ENCODE measurements at places on chromosomes 3 and 15.
A peak's percentile ranks its signal among the peaks of the same experiment; 100 is the strongest.

DNA sequence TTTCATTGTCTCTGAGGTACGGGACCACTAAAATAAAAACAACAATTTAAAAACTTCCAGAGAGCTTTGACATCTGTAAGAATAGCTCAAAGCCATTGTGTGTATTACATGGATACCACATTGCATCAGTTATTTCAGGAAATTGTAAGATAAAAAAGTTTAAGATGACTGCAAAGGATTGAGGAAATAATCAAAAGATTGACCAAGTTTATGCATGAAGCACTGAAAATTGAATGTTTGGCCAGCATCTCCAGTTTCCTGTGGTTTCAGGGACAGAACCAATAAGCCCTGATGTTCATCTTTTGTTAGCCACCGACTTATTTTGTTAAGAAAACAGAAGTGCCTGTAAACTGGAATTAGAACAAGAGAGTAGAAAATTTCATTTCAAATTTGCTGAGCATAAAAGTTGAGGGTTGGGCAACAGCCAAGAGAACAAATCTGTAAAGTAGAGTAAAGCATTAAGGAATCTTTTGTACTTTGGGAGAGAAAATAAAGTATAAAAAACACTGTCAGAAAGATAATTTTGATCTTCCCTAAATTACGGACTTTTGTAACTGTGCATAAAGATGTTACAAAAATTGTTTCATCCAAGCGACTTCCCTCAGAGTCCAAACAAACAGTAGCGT is 211.5 kb upstream of the P2RY1 start:
- DNase-seq = no peak

DNA sequence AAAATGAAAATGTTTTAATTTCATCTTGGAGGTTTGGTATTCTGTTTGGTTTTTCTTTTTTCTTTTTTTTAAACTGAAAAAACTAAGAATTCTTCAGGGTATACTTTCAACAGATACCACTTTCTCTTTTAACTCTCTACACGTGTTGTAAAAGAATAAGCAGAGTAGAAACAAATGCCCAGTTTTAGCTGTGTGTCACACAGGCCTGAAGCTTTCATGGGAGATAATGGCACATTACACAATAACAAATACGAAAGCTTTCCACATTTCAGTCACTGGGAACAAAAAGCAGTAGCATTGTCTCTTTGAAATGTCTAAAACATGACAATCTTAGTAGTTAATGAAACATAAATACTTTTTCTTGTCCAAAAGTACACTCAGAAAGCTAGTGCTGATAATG is 818.5 kb downstream of the TBL1XR1 start:
- no peak for DNase-seq

GRCh38 chr3:37997342-37997741 is 6.8 kb downstream of the VILL start:
- DNase-seq = no peak

DNA sequence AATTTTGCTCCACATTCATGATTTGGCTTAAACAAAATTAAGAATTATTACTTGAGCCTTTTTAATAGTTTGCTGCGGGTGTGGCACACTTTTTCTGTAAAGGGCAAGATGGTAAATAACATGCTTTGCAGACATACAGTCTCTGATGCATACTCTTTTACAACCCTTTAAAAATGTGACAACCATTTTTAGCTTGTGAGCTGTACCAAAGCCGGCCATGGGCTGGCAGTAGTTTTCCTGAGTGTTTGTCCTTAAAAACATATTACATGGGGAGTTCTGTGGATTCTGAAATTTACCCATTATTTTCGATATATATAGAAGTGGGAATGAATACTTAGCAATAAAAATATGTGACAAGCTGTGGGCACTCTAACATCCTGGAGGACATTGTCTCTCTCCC is 163.4 kb downstream of the FNDC3B start:
- no peak for DNase-seq

DNA sequence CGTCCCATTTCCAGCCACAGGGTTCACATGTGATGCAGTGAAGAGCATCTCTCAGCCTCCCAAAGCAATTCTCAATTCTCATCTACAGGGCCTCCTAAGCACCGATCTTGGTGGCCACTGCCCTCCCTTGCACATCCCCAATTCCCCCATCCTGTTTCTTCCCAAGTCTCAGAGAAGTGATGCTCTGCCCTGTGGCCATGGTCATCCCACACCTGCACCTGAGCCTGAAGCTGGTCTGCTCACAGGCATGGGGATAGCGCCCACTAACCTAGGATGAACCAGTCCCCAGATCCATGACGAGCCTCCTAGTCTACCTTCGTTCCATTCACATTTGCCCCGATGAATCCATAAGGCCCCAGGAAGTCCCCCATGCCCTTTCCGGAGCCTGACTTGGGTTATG is 201.5 kb downstream of the UACA start:
- DNase-seq = peak; percentile 22

DNA sequence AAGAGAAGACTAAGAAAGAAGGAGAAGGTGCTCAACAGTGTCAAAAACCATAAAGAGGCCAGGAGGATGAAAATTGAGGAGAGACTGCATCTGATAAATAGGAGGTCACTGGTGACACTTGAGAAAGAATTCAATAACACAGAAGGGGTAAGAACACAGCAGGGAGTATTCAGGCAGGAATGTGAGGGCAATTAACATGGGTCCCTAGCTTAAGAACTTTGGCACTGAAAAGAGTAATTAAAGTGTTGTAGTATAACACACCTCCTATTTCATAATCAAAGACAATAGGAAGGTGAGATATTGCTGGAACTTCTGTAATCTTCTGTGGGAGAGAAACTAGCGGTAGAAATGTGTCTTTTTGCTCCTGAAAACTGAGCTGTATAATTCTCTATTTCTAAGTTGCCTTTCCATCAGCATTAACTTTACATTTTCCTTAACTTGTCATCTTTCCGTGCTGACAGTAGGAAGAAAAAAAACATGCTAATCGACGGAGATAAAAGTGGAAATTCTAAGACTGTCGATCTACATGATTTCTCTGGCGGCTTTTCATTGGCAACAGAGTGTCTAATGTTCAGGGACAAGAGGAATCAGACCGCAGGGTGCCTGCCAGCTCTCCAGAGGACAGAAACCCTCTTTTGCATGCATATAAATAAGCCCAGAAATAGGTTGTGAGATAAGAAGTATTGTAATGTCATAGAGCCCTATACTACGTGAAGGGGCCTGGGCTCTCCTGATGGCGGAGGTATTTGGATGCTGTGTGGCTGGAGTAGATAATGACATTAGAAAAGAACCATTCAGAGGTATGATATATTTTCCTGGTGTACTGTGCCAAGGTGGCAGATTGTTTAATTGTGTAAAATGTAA is 147.9 kb upstream of the GAP43 start:
- DNase-seq = no peak

GRCh38 chr15:21270474-21270873 is 169.8 kb downstream of the POTEB3 start:
- DNase-seq = no peak

DNA sequence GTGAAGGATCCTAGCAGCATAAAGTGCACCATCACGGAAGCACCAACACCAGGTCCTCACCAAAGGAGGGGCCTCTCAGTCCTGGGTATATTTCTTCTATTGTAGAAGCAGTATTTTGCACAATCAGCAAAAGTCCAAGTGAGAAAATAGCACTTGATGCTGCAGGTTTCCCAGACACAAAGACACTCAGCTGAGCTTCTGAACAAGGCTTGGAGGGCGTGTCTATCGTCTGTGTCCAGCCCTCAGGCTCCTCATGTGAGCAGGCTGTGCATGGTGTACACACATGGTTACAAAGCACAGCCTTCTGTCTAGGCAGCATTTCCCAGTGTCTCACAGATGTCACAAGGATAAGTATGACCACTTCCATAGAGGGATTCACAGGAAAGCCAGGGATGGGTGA is 98.3 kb upstream of the SPATA12 start:
- DNase-seq = no peak

GRCh38 chr15:75001310-75001709 is 5.9 kb downstream of the SCAMP5 start:
- DNase-seq = no peak

DNA sequence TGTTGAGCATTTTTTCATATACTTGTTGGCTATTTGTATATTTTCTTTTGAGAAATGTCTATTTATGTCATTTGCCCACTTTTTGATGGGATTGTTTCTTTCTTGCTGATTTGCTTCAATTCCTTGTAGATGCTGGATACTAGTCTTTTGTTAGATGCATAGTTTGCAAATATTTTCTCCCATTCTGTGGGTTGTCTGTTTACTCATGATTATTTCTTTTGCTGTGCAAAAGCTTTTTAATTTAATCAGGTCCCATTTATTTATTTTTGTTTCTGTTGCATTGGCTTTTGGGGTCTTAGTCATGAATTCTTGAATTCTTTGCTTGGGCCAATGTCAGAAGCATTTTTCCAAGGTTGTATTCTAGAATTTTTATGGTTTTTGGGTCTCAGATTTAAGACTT is 251.7 kb downstream of the WNT5A start:
- no peak for DNase-seq

DNA sequence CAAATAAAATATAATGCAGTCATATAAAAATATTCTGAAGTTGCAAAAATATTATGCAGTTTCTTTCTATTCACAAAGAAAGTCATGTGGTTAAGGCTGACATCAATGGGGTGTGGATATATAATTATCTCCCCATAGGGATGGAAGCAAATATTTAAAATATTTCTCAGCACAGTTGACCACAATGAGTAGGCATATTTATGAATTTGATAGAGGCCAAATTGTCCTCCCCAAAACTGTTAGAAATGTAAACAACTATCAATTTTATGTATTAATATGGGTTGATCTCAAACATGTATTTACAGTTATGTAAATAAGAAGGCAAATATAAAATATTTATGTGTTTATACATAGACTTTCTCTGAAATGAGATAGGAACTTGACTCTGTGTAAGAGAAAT is 246.0 kb upstream of the CBLB start:
- DNase-seq = no peak

DNA sequence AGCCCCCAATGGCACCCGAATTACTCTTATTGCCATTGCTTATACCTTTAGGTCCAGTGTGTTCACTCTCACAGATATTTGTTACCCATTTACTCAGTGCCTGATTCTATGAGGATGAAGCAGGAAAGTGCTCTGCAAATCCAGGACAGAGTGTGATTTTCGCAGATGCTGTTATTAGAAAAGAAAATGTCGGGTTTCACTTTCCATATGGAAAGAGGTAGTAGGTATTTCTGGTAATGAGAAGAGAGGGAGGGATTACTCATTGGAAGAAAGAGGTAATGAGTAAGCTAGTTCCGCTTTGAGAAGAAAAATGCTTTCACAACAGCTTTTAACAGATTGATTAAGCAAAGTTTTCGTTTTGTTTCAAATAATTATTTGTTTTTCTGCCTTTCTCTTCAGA is 336.3 kb upstream of the CFAP20DC start:
- no peak for DNase-seq

DNA sequence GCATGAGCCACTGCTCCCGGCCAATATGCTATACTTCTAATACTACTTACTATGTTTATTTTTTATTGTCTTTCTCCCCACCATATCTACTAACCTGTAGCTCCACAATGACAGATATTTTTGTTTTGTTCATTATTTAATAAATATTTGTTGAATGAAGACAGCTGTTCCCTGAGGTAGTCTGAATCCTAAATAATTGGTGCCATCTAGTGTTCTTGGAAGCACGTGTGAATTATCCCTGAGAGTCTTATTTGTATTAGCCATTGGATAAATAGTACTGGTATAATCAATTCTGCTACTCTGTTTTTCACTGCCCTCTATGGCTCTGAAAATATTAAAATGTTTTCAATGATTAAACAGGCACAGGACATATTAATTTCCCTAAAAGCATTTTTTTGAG is 5.6 kb upstream of the APPL1 start:
- no peak for DNase-seq

- no peak for DNase-seq
Observed at GRCh38 chr3:64094713-64095079, 71.4 kb upstream of the PSMD6 start.

- DNase-seq = no peak
Observed at GRCh38 chr15:39908186-39908585, 11.9 kb downstream of the GPR176 start.

DNA sequence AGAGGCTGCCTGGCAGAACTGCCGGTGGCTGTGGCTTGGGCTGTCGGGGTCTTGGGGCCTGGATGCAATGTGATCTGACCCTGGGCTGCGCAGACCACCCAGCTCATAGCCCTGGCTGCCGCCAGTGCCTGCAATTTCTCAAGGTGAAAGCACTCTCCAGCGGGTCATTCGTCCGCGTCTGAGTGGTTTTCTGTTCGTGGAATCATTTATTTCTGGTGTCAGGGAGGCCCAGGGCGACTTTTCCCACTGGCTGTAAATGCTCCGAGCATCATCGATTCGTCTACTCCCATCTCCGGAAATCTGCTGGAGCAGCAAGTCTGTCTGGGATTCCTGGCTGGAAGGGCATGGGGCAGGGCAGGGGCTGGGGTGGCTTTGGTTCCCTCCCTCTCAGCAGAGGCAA is 40.6 kb upstream of the ADPGK start:
- DNase-seq = no peak

- DNase-seq = no peak
Observed at GRCh38 chr3:143975554-143976152, 4.0 kb downstream of the DIPK2A start.

DNA sequence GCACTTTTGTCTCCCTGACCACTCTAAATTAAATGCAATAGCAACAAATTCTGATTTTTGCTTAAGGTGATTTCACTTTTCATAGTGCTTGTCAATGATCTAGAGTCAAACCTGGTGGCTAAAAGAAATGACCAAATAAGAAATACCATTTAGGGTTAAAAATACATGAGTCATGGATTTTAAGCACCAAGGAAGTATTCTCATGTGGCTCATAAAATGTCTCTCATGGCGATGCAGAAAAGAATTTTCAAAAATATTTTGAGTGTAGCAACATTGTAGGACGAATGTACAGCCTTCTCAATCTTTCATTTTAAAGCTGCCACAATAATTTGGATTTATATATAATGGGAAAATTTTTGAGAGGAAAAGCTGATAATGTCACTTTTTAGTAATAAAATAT is 193.6 kb downstream of the EPHA3 start:
- DNase-seq = no peak

DNA sequence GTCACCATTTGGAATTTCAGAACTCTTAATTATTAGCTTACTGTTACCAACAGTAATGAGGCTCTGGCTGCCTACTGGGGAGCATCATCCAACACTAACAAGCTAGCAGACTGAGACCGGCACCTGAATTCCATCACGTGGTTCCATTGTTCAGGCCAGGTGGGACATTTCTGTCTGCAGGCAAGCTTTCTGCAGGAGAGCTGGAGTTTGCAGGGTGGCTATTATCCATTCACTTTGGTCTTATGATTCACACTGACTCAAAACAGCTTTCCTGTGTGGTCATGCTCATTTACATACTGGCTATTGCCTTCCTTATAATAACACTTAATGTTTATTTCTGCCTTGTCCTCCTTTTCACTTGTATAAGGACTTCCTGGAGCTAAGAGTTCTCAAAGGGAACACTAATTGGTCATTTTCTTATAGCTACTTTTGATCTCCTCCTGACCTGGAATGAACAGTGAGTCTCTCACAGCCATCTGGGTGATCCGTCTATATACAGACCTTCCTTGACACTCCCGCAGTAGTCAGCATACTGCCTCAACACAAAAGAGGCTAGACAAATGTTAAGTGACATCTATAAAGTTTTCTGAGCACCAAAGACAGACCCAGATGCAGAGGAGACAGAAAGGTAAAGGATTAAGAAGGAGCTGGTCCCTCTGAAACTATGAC is 695.4 kb downstream of the FHIT start:
- no peak for DNase-seq

GRCh38 chr15:40562691-40563090 is 2.2 kb downstream of the CCDC32 start:
- no peak for DNase-seq

- DNase-seq = no peak
Observed at GRCh38 chr3:185176750-185177359, 24.0 kb upstream of the C3orf70 start.

All from activated T-cell treated with anti-CD3 and anti-CD28 coated beads, Interleukin-2, amount 50 U/mL, for 24 hours (primary cell).